Fibroblast of skin of left quadriceps (primary cell): ENCODE measurements at places on chromosomes 16 and 17.

DNA sequence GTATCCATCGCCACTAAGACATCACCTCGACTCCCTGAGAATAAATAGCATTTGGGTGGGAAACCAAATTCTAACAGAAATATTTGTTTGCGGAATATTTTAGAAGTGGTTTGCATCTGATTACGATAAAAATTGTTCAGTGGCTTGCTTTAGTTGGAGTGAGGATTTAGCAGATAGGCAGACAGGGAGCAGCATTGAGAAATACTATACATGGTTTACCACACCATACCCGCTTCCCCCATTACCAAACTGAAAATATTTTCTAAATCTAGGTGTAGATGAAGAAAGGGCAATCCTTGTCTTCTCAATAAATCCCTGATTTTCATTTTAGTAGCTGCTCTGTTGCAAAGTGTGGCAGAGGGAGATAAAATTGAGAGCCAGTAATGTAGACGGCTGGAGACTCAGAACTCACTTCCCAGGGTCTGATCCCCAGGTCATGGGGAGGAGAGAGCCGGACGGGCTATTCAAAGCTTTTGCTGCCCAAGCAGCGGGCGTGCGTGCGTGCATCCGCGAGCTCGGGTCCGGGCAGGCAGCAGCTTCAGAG, 808 bp upstream of the BAHCC1 start:
- DNase-seq: no peak

DNA sequence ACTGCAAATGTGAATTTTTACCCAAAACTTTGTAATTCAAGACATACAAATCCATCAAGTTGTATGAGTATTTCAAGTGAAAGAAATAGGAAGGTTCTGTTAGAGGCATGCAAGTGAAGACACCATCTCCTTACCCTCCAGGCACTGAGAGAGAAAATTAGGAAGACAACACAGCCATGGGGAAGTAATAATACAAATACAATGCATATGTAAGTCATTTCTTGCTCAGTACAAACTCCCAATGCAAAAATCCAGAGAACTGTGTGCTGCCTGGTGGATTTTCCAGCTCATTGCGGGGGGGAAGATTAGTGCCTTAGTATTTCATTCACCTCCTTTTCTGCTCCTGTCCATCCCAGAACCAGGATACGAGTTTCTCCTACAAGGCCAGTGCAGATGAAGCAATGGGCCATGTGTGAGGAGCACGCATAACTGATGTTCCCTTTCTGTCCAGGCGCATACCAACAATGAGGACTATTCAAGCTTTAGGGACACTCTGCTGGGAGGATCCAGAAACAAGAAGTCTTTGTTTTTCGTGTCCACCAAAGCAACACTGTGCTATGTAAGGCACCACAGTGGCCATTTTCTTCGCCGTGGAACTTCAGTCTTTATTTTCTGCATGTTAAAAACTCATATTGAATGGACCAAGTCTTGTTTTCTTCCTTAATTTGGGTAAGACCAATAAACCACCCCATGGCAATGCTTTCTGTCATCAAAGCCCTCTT, 143.7 kb upstream of the RCVRN start:
- no peak for DNase-seq

DNA sequence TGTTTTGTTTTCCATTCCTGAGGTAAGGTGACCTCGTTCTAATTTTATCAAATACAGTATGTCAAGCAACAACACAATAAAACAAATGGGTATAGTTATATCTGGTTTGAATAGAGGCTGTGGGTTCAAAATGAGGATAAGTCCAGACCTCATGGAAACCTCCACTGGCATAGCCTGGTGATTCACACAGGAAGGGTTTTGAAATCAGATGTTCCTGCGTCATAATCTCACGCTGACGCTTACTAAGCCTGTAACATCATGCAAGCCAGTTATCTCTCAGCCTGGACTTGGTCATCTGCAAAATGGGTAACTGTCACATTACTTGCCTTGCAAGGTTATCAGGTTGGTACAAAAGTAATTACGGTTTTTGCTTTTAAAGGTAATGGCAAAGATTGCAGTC, 1056.3 kb upstream of the EEF2KMT start:
- DNase-seq: no peak

GRCh38 chr17:63836811-63837210, 5.7 kb downstream of the SMARCD2 start:
- no peak for DNase-seq

GRCh38 chr16:30787613-30788378, 791 bp upstream of the ZNF629 start:
- no peak for DNase-seq

- peak; percentile 6 for DNase-seq
These were observed 232.4 kb upstream of the PSMD7 start for GRCh38 chr16:74064120-74064735.

DNA sequence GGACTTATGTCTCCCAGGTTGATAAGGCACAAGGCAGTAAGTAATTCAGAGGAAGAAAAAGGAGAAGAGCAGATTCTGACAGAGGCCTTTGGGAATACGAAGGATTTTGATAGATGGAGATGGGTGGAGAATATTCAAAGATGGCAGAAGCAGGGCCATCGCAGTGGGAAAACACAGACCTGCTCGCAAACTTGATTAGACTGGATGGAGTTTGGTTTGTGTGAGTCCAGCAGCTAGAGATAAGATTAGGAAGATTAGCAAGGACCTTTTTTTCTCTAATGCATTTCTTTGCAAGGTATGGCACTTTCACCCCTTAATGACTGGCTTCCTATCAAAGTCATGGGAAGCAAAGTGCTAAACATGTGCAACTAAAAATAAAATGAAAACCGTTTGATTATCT, 196.7 kb downstream of the FTO start:
- DNase-seq: no peak

DNA sequence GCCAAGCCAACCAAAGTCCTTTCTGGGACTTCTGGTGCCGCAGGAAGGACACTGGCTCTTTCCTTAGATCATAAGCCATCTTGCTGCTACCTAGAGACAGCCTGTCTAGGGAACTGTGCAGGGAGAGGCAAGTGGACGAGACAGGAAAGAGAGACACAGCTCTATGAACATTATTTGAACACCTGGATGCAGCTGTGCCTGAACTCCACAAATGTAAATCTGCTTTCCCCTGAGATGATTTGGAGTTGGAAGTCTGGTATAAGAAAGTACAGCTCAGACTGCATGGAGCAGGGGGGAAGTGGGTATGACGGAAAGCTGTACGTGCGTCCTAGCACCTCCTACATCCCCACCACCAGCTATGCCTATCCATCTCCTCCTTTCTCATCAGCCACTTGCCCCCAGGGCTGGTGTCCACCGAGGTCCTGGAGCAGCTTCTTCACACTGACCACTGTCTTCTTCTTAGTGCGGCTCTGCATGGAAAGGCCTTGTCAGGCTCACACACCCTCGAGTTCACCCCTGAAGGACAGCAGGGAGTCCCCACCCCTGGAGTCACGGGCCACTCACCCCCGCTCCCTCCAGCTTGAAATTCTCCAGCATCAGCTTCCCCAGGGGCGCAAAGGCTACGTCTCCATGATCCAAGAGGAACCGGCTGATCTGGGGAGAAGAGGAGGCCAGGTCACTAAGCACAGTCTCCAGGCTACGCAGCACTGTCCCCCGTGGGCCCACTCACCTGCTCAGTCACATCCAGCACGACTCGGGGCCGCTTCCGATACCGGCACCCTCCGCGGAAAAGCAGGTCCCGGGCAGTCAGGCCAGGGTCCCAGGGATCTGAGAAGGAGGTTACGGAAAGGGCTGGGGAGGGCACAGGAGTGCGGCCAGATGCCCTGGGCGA, 3.9 kb downstream of the TAF1C start:
- no peak for DNase-seq

GRCh38 chr16:76622876-76623275, 345.7 kb downstream of the CNTNAP4 start:
- DNase-seq: no peak

- DNase-seq: no peak
These were observed 2.0 kb downstream of the NCBP3 start for GRCh38 chr17:3843935-3844516.

- no peak for DNase-seq
These were observed 169.1 kb downstream of the XYLT1 start for GRCh38 chr16:17301593-17302135.

DNA sequence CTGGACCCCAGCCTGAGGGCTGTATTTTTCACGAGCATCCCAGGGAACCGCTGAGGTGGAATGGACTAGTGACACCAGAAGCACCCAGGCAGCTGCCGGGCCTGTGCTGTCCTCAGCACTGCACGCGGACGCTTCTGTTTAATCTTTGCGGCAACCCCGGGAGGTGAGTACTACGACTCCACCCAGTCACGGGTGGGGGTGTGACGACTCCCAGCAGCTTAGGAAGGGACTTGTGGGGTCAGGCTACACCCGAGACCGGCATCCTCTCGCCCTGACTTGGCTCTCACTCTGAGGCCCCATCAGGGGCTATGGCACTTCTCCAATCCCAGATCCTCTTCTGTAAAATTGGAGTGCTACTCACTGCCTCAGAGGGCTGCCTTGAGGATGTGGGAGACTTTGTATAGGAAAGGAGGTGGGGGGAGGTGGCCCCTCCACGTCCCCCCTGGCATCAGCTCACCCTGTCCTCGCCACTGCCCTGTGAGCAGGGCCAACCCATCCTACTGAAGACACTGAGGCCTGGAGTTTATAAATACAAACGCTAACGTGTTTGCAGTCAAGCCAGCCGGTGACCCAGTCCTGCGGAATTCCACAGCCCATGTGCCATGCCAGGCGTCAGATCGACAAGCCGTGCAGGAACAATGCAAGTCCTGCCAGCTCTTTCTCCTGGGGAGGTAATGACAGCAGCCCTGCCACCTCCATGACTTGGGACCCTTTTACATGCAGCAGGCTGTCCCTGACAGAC, 44.4 kb downstream of the PPL start:
- DNase-seq: peak; percentile 12

DNA sequence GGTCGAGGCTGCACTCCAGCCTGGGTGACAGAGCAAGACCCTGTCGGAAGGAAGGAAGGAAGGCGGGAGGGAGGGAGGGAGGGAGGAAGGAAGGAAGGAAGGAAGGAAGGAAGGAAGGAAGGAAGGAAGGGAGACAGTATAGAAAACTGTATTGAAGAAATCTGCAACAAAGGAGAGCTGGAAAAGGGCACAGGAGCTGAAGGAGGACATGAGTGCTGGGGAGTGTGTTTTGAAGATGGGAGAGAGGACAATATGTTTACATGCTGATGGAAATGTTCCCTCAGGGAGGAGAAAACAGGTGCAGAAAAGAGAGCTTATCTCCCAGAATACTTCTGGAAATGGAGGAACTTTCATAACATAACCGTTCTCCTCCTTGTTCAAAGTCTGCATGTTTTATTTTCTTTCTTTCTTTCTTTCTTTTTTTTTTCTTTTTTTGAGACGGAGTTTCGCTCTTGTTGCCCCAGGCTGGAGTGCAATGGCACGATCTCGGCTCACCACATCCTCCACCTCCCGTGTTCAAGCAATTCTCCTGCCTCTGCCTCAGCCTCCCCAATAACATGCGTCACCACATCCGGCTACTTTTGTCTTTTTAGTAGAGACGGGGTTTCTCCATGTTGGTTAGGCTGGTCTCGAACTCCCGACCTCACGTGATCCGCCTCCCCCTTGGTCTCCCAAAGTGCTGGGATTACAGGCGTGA, 2.7 kb upstream of the HAP1 start:
- no peak for DNase-seq

GRCh38 chr17:53791551-53791950, 31.2 kb upstream of the KIF2B start:
- DNase-seq: no peak

DNA sequence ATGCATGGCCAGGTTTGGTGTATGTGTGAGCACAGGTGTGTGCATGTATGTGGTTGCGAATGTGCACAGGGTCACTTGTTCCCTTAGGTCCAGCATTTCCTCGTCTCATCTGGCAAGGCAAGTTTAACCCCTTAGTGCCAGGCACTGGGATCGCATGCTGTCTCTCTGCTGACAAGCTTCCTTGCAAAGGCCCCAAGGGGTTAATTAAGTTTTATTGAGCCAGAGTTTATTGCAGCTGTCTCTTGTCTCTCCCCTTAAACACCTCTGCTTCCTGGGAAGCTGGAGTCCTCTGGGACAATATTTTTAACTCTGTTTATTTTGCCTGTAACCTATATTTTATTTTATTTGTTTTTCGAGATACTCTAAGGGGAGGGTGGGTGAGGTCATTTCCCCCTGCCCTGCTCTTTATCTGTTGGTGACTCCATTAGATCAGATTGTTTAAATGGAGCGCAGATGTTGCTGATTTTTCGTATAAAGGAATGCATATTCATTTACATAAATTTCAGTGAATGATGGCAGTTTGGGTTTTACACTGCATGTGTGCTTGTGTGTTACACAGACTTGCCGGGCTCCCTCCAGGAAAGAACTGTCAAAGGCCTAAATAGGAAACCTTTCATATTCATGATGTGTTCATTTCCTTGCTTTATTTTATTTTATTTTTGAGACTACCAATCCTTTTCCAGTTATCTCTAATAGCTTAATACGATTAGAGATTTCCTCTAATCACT, 99.7 kb downstream of the CBLN1 start:
- DNase-seq: no peak

GRCh38 chr16:77165006-77165405, 26.0 kb upstream of the MON1B start:
- DNase-seq: no peak

GRCh38 chr17:9291912-9292560, 270.7 kb downstream of the NTN1 start:
- DNase-seq: no peak

- DNase-seq: no peak
These were observed 66.8 kb downstream of the GPRC5B start for GRCh38 chr16:19817875-19818274.

GRCh38 chr17:4165301-4166010, 22.5 kb downstream of the CYB5D2 start:
- DNase-seq: no peak

DNA sequence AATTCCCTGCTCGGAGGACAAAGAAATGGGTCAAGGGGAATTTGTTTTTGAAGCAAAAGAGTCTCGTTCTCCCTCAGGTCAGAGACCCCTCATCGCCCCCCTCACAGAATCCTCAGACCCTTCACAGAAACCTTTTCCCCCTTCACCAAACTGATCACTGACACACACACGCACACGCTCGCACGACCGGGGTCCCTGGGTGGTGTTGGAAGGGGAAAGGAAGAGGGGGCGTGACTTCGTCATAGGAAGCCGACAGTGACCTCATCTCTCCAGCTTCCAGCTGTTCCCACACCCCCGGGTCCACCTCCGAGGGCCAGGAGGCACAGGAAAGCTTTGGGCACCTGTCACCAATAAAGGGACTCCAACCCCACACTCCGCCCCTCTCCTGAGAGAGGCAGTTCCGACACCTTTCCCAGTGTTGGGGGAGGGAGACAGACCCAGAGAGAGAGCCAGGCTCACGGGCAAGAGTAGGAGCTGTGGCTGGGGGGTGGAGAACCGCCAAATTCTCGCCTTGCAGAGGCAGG, 1.2 kb downstream of the ASGR1 start:
- DNase-seq: no peak

GRCh38 chr16:66810391-66810790, 9.0 kb upstream of the TERB1 start:
- DNase-seq: no peak

DNA sequence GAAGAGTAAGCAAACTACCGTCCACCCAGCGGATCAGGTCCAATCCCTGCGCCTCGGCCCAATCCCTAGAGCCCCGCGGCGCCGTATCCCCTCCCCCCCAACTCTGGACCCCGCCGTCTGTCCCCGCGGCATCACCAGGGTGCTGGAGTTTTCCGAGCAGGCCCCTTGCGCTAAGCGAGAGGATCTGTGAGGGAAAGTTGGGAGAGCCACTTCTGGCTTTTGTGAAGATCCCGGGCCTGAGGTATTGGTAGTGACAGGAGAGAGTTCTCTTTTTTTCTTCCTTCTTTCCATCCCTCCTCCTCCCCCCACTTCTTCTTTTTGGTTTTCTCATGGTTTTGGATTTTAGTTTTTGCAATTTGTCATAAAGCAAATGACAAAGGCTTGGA, 3.5 kb upstream of the DLX4 start:
- DNase-seq: no peak
